MCF 10A (cell line): ENCODE measurements at places on chromosomes 1 and 21.

DNA sequence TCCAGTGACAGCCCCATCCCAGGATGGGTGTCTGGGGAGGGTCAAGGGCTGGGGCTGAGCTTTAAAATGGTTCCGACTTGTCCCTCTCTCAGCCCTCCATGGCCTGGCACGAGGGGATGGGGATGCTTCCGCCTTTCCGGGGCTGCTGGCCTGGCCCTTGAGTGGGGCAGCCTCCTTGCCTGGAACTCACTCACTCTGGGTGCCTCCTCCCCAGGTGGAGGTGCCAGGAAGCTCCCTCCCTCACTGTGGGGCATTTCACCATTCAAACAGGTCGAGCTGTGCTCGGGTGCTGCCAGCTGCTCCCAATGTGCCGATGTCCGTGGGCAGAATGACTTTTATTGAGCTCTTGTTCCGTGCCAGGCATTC lies 24.2 kb downstream of the PCSK9 start:
- H3K4me1 ChIP-seq = peaks cover 13% of the 10 kb centered on the region
- no peak overlapping the region for H3K4me3 ChIP-seq
- no peaks in the 10 kb centered on the region for H3K27me3 ChIP-seq
- H3K36me3 ChIP-seq = peaks cover 33% of the 10 kb centered on the region
- DNase-seq = no peak

DNA sequence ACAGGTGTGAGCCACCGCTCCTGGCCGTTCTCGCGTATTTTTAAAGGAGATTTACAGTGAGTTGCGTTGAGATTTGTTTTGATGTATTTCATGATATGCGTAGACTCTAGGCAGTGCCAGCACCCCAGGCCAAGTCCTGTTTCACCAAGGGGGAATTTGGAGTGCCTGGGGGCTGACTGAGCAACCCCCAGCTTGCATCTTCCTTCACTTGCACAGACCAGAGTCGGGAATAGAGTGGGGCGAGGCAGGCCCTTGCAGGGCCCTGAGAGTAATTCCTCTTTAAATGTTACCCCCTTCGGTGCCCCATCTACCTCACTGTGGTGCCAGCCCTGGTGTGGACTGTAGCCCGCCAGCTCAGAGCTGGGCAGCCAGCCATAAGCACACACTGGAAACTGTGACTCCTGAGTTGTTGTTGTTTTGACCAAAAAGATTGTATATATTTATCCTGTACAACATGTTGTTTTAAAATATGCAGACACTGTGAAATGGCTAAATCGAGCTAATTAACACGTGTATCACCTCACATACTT lies 269.5 kb downstream of the NPHP4 start:
- H3K4me1 ChIP-seq = peaks cover 6% of the 10 kb centered on the region
- no peak overlapping the region for H3K27ac ChIP-seq
- no peaks in the 10 kb centered on the region for H3K36me3 ChIP-seq
- H3K4me3 ChIP-seq = no peak overlapping the region
- no peak for DNase-seq

DNA sequence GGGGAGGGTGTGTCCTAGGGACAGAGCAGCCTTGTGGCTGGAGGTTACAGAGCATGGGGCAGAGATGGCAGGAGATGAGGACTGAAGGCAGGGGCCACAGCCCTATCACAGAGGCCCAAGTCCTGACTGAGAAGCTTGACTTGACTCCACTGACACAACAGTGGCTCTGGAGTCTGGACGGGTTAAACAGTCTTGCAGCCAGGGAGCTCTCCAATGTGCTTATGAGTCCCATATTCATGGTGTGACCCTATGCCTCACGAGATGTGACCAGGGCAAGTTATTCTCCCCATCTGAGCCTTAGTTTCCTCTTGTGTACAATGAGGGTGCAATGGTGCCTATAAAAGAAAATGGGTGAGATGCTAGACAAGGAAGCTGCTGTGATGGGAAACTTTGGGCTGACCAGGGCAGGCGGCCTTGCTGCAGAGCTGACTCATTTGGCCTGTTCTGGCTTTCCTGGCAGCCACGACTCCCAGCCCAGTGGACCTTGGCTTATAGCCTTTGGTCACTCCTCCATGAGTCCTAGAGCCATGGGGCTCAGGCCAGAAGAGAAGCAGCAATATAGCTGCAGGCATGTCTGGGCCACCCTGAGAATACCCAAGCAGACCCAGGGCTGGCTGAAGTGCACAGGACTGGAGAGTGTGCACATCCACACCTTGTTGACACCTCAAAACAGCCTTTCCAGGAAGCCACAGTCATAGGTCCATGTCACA lies 2.8 kb upstream of the TTC22 start:
- no peaks in the 10 kb centered on the region for H3K27me3 ChIP-seq
- no peak for DNase-seq
- no peak overlapping the region for H3K27ac ChIP-seq
- H3K36me3 ChIP-seq = no peaks in the 10 kb centered on the region
- H3K4me1 ChIP-seq = peaks cover 31% of the 10 kb centered on the region
- H3K4me3 ChIP-seq = no peak overlapping the region

DNA sequence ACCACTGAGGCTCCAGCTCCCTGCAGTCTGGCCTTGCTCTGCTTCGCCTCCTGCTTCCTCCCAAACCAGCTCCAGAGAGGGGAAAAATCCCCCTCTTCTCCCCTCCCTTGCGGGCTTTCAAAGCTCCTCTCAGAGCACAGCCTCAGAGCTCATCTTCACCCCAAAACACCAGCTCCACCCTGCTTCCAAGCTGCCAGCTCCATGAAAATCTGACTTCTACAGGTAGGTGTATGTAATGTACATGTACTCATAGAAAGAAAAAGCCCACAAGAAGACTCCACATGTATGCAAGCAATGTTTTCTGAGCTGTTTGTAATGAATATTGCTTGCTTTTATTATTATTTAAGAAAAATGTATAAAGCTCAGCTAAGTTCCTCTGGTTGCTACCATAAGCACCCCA lies 8.4 kb downstream of the SLC41A1 start:
- no peak for DNase-seq
- no peak overlapping the region for H3K4me3 ChIP-seq

DNA sequence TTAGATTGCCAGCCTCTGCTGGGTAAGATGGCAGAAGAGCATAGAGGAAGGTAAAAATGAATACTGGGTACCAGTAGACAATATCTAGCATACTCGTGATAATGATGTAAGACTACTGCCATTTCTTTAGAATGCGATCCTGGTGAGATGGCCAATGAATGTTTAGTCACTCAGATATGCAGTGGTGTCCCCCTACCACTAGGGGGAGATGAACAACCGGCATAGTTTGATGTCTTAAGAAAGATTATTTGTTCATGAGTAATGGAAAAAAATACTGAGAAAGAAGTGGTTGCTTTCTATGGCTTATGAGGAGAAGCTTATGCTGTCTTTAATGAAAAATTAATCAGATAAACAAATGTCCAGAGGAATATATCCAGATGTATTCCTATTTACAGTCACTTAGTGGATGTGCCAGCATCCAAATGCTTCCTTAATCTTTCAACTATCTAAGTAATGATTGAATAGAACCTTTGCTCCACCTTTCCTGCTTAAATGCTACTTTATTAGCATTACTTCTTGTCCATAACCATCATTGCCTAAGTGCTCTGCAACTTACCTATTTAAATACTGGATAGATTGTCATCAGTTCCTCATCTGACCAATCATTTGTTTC lies 256.6 kb downstream of the ST6GALNAC3 start:
- H3K36me3 ChIP-seq = no peaks in the 10 kb centered on the region
- H3K27me3 ChIP-seq = no peaks in the 10 kb centered on the region
- no peak overlapping the region for H3K4me3 ChIP-seq
- no peaks in the 10 kb centered on the region for H3K4me1 ChIP-seq
- H3K27ac ChIP-seq = no peak overlapping the region
- peak; percentile 78 for DNase-seq
